ENCODE measurements at places on chromosomes 7 and 10.

- peak; percentile 21 for DNase-seq
These were observed 192.6 kb upstream of the CCDC6 start for GRCh38 chr10:60098677-60099601.

DNA sequence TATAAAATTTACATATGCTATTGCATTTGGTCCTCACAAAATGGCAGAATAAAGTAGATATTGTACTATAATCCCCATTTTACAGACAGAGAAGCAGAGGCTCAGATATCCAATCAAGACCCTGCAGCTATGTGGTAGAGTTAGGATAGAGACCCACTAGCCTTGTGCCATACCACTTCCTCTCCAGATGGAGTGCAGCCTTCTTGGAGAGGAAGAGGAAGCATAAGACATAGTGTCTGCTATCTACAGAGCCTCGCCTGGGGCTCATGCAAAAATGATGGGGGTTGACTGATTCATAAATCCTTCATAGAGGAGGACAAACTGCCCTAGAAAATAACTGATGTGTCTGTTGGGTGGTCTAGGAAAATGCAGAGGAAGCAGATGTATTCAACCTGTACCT, 447.3 kb downstream of the KCNMA1 start:
- DNase-seq = no peak

- no peak for DNase-seq
These were observed 593.4 kb upstream of the GHITM start for GRCh38 chr10:83545901-83546391.

DNA sequence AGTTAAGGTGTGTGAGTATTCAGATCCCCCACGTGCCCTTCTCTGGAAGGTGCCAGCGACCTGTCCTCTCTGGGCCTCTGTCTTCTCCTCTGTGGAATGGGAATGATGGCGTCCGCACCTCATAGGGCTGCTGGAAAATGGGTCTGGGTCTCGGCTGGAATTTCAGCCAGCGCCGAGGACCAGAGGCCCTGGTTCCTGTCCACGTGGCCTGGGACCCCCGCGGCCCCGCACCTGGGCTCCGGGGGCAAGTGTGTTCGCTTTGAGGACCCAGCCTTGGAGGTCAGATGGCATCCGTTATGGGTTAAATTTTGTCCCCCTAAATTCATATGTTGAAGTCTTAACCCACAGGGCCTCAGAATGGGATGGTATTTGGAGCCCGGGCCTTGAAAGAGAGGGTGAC, 32.6 kb upstream of the PSMG3 start:
- no peak for DNase-seq

GRCh38 chr7:1120791-1121190, 32.9 kb downstream of the GPER1 start:
- no peak for DNase-seq

DNA sequence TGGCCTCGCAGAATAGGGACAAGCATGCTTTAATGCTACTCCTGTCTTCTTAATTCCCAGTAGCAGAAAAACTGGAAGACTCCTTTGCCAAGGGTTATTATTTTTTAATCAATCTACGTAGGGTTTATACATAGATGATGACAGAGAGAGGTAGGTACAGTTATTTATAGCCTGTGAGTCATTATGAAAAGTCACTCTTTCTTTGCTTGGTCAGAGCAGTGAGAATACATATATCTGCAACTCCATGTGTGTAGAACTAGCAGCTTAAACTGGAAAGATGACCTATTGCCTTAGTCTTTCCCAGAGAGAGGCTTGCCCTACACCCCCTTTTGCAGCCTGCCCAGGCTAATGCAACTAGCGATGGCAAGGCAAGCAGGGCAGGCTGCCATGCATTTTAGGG, 1050.6 kb downstream of the NRG3 start:
- DNase-seq = no peak

- no peak for DNase-seq
These were observed 724.6 kb upstream of the NRP1 start for GRCh38 chr10:34058845-34059614.

- DNase-seq = no peak
These were observed 28.1 kb downstream of the OAT start for GRCh38 chr10:124390471-124391187.

DNA sequence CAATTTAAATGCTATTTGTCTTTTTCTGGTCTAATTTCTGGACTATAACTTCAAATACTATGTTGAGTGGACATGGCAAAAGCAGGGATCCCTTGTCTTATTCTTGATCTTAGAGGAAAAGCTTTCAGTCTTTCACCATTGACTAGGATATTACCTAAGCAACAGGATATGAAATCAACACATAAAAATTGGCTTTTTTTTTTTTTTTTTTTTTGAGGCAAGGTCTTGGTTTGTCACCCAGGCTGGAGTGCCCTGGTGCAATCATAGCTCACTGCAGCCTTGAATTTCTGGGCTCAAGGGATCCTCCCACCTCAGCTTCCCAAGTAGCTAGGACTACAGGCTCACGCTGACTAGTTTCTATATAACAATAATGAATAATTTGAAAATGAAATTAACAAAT, 90.8 kb downstream of the JMJD1C start:
- no peak for DNase-seq

- no peak for DNase-seq
These were observed 85.9 kb downstream of the UBE3C start for GRCh38 chr7:157224627-157225026.

- no peak for DNase-seq
These were observed 457.5 kb downstream of the KCNMA1 start for GRCh38 chr10:77180104-77180503.

GRCh38 chr7:154504918-154505317, 452.7 kb downstream of the DPP6 start:
- DNase-seq = no peak

- no peak for DNase-seq
These were observed 47.5 kb downstream of the USP6NL start for GRCh38 chr10:11563936-11564335.

GRCh38 chr7:124246262-124246863, 213.5 kb upstream of the TMEM229A start:
- DNase-seq = no peak

DNA sequence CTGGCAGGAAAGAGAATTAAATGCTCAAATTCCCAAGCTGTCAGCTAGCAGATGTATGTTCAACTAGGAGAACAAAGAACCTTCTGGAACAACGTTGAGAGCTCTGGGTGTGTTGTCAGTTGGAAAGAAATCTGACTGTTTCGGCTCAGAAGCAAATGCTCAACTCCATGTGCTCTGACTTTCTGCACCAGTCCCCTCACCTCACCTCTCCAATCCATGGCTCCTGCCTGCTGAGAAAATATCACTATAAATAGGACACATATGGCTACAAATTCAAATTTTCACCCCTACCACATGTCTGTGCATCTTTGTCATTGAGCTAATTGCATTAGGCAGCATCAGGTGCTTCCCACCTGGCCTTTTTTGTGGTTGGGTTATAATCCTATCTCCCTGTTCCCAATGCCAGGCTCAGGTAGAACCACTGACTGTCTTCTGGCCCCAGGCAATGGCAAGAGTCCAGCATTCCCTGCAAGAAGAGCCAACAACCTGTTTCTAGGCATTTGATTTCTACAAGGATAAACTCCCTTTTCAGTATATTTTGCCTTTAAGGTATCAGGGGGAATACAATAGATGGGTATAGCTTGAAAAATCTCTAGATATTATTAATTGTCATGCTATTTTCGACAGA, 142.6 kb upstream of the LSM8 start:
- no peak for DNase-seq

DNA sequence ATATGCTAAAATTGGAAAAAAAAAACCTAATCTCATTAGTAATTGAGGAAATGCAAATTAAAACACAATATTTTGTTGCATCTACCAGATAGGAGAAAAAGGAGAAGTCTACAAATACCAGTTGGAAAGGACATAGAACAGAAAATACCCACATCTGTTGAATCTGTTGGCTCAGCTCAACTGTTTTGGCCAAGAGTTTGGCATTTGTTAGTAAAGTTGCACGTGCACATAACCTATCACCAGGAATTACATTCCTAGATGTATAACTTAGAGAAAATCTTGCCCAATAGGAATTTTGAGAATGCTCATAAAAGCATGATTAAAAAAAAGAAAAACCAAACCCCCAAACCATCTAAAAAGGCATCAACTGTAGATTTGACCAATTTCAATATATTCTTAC, 282.1 kb upstream of the BMPER start:
- DNase-seq = no peak

GRCh38 chr7:18347170-18347569, 148.4 kb upstream of the HDAC9 start:
- DNase-seq = no peak

DNA sequence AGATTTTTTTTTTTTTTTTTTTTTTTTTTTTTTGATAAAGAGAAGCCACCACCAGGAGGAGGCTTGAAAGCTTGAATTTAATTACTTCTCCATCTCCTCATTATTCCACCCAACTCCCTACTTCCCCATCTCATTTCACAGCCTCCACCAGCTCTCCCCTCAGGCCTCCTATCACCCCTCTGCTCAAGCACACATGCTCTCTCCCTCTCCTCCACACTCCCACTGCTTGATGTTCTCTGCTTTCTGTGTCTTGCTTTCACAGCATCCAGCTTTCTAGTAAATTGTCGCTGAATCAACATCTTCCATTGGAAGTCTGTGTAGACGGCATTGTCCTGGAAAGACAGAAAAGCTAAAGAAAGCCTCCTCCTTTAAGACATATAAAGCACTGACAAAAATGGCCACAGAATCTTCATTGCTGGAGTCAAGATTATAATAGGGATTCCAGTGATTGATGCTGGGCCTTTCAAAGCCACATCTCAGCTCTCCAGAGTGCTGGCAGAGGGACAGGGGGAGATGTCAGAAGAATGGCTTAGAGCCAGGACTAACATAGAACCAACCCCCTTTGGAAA, 58.3 kb downstream of the DOCK4 start:
- DNase-seq = no peak

DNA sequence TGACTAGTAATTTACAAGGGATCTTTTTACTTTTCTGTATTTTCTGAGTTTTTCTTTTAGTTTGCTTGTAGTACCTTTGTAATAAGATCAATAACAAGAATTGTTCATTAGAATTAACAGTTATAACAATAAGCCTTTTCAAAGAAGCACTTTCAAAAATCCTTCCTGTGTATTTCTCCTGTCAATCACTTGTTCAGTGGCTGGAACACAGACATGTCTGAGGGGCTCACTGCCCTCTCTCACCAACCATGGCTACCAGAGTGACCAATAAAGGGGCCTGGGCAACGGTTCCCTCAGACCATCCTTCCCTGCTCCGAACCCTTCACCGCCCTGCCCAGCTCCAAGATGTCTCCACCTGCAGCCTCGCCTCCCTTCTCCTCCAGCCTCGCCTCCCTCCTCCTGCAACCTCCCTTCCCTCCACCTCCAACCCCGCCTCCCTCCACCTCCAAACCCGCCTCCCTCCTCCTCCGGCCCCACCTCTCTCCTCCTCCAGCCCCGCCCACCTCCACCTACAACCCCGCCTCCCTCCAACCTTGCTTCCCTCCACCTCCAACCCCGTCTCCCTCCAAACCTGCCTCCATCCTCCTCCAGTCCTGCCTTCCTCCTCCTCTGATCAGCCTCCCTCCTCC, 353.4 kb downstream of the TNS3 start:
- no peak for DNase-seq

DNA sequence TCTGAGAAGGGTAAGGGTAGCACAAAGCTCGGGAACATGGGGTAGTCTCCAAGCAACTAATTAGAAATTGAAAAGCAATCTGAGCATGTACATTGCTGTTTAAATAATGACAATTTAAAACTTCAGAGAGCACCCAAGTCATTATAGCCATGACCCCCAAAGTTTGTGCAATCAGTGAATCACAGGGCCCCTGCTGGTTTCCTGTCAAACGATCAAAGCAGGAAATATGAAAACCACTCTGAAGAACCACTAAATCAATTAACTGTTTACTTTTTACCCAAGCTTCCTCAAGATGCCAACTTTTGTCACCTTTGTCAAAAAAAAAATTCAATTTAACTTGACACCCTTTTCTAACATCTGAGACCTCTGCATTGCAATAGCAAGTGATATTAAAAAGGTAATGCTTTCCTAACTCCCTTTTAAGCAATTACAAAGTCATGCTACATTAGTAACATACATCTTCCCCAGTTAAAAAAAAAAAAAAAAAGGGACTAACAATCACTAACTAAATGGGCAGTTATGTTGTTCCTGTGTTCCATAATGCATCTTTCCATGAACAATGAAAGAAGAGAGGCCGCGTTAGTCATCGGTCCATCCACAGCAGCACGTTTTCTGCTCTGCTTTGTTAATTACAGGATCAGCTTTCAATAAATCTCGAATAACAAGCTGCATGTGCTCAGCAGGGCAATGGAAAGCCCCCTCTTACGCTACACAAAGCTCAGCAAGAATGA, 80.6 kb downstream of the ETV1 start:
- no peak for DNase-seq

GRCh38 chr7:41869091-41869490, 166.2 kb upstream of the INHBA start:
- DNase-seq = no peak

DNA sequence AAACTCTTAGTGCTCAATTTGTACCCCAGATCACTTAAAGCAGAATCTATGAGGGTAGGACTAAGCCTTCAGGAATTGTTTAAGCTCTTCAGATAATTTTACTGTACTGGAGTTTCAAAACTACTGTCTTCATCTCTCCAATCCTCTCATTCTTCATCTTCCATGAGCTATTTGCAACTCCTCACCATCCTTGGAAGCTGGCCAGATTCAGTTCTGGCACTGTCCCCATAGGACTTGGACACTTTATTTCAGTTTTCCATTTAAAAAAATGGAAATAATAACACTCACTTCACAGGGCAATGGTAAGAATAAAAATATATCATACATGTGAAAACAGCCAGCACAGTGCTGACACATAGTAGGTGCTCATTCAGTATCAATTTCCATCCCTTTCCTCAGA, 74.6 kb downstream of the PPP1R17 start:
- no peak for DNase-seq

- DNase-seq = no peak
These were observed 103.1 kb downstream of the HOXA1 start for GRCh38 chr7:26992670-26993069.

DNA sequence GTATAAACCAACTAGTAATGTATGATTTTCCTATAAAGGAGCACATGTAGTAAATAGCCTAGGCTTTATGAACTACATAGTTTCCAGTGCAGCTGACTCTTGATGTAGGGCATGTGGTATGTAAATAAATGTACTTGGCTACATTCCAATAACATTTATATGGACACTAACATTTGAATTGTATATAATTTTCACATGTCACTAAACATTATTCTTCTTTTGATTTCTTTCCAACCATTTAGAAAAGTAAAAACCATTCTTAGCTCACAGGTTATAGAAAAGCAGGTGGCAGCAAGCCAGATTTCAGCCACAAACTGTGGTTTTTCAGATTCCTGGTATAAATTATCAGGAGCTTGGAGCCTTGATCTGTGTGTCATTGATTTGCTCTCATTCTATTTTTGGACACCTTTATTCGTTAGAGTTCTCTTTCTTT, 1182.0 kb downstream of the CNTNAP2 start:
- DNase-seq = no peak

- no peak for DNase-seq
These were observed 615 bp downstream of the THAP5 start for GRCh38 chr7:108568801-108569380.

- DNase-seq = peak; percentile 64
These were observed 17.7 kb downstream of the ADAM8 start for GRCh38 chr10:133258818-133259601.

Data from RPMI8226 (cell line).